ENCODE measurements at places on chromosomes 1 and 21.

GRCh38 chr1:165134431-165134830 lies 222.1 kb downstream of the LMX1A start:
- DNase-seq, result no peak

GRCh38 chr21:36522219-36522808 lies 42.4 kb upstream of the CLDN14 start:
- DNase-seq, result no peak

- no peak for DNase-seq
These were observed 30.6 kb downstream of the RABIF start for GRCh38 chr1:202858331-202858730.

GRCh38 chr1:170698301-170699275 lies 34.7 kb downstream of the PRRX1 start:
- DNase-seq, result no peak

- DNase-seq, result no peak
These were observed 32.6 kb downstream of the FGGY start for GRCh38 chr1:59329412-59330053.

DNA sequence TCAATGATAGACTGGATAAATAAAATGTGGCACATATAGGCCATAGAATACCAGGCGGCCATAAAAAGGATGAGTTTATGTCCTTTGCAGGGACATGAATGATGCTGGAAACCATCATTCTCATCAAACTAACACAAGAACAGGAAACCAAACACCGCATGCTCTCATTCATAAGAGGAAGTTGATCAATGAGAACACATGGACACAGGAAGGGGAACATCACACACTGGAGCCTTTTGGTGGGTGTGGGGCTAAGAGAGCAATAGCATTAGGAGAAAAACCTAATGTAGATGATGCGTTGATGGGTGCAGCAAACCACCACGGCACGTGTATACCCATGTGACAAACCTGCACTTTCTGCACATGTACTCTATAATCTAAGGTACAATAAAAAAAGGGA lies 883.4 kb upstream of the PRMT6 start:
- DNase-seq, result no peak

DNA sequence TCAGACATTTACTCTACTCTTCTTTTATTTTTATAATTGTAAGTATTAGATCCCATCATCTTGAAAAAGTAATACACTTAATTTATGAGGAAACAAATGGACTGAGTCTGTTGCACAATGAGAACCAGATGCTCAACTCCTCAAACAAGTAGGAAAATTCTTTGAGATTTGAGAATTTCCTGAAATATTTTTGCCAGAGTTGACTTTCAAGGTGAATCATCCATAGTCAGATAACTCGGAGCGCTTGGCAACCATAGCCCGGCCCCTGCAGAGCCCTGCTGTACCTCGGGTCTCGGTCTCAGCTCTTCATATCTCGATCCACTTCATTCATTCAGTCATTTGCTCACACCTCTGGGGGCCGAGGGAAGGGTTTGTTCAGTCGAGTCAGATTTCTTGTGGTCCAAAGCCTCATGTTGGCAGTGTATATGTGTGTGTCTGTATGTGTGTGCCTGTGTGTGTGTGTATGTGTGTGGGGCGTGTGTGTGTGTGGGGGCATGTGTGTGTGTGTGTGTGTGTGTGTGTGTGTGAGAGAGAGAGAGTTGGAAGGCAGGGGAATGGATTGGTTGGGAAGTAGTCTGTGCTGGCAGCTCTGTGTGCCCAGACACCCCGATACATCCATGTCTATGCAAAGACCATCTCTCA lies 18.1 kb upstream of the PCP4 start:
- DNase-seq, result no peak

DNA sequence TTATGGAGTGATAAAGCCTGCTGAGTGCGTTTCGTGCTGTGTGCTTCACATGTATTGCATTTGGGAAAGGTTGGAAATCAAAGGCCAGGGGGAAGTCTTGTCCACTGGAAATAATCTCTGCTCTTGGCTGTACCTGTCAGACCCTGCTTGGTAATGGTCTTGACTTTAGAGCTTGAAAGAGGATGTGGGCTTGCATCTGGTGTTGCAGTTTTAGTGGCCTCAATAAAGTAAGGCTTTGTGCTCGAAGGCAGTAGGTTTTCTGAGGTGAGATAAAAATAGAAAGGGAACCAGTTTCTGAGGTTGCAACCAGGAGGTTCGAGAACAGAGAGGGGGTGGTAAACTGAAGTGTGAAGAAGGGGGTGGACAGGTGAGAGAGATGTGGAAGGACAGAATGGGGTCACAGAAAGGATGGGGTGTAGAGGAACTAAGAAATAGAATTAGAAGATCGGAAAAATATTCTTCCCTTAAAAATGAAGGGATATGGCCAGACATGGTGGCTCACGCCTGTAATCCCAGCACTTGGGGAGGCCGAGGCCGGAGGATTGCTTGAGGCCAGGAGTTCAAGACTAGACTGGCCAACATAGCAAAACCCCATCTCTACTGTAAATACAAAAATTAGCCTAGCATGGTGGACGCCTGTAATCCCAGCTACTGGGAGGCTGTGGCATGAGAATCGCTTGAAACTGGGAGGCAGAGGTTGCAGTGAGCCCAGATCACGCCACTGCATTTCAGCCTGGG lies 1.5 kb downstream of the S100PBP start:
- DNase-seq, result no peak

DNA sequence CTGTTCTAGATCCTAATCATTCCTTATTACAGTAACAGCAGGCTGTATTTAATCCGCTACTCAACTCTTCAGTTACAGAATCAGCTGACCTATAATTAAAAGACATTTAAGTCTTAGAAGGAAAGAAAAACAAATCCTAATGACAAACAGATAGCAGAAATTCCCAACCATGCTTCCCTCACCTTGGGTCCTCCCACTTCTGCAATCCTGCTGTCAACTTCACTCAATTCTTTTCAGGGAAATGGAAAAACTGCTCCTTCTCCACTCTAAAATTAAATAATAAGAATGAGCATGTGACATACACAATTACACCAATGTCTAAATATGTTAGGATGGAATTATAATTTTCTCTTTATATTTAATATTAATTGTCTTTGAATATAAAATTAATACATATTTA lies 182.6 kb upstream of the LYPLAL1 start:
- no peak for DNase-seq

GRCh38 chr21:42319851-42320572 lies 4.8 kb upstream of the TFF3 start:
- DNase-seq, result no peak

DNA sequence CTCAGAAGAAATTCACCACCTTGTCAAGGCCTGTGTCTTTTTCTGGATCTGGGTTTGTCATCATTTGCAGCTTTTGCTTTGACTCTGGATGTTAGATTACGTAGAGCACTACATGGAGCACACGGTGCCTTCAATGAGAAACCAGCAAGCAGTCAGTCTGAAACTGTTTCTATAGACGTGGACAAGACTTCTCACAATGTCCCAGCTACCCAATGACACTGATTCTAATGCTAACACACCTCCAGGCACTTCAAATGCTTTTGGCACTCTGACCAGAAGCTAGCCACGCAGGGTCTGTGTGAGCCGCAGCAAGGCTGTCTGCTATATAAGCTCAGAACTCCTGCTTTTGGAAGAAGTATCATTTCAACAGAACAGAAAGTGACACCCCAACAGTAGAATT lies 38.2 kb downstream of the ITPKB start:
- DNase-seq, result no peak

GRCh38 chr1:27138368-27138767 lies 16.6 kb downstream of the SLC9A1 start:
- no peak for DNase-seq

GRCh38 chr21:46172863-46173528 lies 11.3 kb downstream of the SPATC1L start:
- DNase-seq, result no peak

DNA sequence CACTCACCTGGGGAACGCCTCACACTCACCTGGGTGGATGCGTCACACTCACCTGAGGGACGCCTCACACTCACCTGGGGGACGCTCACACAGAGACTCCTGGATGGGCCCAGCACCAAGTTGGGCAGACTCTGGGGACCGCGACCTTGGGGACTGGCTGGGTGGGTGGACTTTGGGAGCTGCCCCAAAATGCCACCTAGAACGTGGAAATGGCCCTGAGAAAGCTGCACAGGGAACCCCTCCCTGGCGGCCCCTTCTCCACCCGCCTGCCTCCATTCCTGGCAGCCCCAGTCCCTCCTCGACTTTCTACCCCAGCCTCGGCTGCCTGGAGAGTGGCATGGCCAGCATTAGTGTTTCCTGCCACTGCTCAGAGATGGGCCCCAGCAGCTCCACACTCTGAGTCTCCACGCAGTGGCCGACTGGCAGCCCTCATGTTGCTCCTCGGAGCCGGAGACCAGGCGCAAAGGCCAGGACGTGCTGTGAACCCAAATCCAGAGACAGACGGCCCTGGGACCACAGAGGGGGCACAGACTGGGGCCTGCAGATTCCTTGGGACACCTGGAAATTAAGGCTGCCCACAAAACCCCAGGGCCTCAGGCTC lies 46.5 kb upstream of the ACTRT2 start:
- DNase-seq, result no peak

GRCh38 chr1:45930258-45931150 lies 127.1 kb downstream of the MAST2 start:
- DNase-seq, result no peak

DNA sequence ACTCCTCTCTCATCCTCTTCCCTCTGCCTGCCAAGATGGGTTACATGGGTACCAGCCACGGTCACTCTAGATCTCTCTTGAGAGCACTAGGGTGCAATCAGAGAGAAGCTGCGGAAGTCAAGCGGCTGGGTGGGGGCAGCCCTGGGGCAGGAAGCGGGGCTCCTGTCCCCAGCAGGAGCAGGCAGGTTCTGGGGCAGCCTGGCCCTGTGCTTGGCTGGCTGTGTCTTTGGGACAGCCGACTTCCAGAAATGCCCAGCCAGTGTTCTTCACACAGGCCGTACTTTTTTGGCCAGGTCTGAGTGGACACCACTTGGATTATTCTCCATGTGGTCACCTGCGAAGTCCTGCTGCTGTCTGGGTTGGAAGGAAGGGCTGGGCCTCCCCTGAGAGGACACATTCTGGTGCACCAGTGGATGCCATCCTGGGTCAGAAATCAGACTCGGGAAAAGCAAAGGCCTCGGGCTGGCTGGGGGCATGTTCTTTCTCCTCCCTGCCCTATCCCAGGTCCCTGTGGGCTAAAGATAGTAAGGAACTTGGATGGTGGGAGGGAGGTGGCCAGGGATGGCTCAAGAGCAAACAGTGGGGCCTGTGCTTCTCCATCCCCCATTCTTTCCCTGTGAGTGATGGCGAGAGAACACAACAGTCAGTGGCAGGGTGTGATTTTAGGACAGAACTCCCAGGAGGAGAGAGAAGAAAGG lies 93.7 kb downstream of the ITPKB start:
- DNase-seq, result no peak

DNA sequence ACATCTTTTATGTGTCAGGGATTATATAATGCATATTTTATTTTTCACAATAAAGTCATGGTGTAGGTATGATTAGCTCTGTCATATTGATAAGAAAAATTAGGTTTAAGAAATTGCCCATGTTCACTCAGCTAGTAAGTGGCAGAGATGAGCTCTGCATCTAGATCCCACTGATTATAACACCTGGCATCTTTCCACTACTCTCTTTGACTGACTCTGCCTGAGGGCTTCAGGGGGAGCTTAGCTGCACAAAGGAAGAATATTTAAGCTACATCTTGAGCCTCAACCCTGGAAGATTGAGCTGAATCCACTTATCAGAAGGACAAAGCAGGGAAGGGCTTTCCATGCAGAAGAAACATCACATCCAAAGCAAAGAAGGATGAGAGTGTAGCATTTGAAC lies 190.4 kb downstream of the MIS18A start:
- no peak for DNase-seq

- no peak for DNase-seq
These were observed 27.8 kb downstream of the DNM3 start for GRCh38 chr1:171869097-171869496.

- DNase-seq, result no peak
These were observed 95.6 kb downstream of the ZNF644 start for GRCh38 chr1:90925928-90926869.

- DNase-seq, result no peak
These were observed 4.6 kb downstream of the ALX3 start for GRCh38 chr1:110065841-110066240.

- DNase-seq, result no peak
These were observed 87.3 kb upstream of the TLR5 start for GRCh38 chr1:223230161-223230881.

- no peak for DNase-seq
These were observed 256.2 kb downstream of the DISC1 start for GRCh38 chr1:231882790-231883189.

DNA sequence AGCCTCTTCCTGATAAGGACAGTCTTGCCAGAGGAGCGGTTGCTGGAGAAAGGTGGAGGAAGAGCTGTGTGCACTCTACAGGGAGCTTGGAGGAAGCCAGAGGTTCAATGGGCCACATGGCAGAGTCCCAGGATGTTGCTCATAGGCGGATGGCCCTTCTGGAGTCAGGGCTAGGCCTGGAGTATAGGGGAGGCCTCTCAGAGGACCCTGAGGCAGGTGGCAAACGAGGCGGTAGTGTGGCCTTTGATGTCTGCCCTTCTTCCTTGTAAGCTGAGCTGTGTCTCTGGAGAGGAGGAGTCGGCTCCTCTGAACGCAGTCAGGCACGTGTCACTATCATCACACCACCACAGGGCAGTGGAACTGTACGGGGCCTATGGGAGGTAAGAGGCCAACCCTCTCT lies 8.6 kb downstream of the PKP1 start:
- no peak for DNase-seq

- no peak for DNase-seq
These were observed 2.5 kb downstream of the DR1 start for GRCh38 chr1:93348104-93348728.

- no peak for DNase-seq
These were observed 101.5 kb upstream of the SLFNL1 start for GRCh38 chr1:41122851-41123518.

- DNase-seq, result no peak
These were observed 138.3 kb upstream of the SNX7 start for GRCh38 chr1:98523256-98523655.

GRCh38 chr1:204996981-204997380 lies 46.0 kb upstream of the CNTN2 start:
- no peak for DNase-seq

- DNase-seq, result no peak
These were observed 349.3 kb downstream of the PTPRU start for GRCh38 chr1:29585656-29586055.

GRCh38 chr1:166907763-166908162 lies 31.7 kb upstream of the TADA1 start:
- DNase-seq, result no peak

DNA sequence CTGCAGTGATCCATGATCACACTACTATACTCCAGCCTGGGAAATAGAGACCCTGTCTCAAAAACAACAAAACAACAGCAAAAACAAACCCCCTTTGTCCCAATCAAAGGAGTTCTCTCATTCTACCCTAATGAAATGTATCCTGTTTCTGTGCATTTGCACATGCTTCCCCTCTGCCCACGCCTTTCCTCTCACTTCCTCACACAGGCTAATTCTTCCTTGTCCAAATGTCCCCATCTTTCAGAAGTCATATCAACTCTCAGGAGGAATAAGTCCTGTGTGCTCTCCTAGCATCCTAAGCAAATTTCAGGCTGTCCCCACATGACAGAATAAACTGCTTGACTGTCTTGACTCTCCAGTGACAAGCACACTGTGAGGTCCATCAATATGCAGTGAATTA lies 8.1 kb upstream of the ATP1B1 start:
- no peak for DNase-seq

Measured in NCI-H1436 treated with DMSO at 0.1 percent for 48 hours (cell line).